Naive thymus-derived CD4-positive, alpha-beta T cell (primary cell): ENCODE measurements at places on chromosomes 5 and 9. TPM values are rescaled to one million over a fixed set of nuclear protein-coding genes. Genes with fewer than 3 reads are reported as not detected.

The SNCB gene
- total RNA-seq, result not detected

GRCh38 chr5:83220331-83220730, 143.0 kb downstream of the XRCC4 start:
- no peaks in the 10 kb centered on the region for H3K36me3 ChIP-seq
- no peaks in the 10 kb centered on the region for H3K4me1 ChIP-seq
- H3K27me3 ChIP-seq, result no peaks in the 10 kb centered on the region

The BRD8 gene
- total RNA-seq, result 79.4 TPM

The QRFP gene
- total RNA-seq, result not detected

The PCDHGA10 gene
- 0.24 and 0.28 TPM in 2 replicates for total RNA-seq

The GNG10 gene
- 11.7 TPM for total RNA-seq

The C5orf52 gene
- total RNA-seq, result not detected

- no peaks in the 10 kb centered on the region for H3K4me1 ChIP-seq
- no peak overlapping the region for H3K4me3 ChIP-seq
- no peak for DNase-seq
- H3K27ac ChIP-seq, result no peak overlapping the region
- no peaks in the 10 kb centered on the region for H3K27me3 ChIP-seq
- H3K36me3 ChIP-seq, result no peaks in the 10 kb centered on the region
Measured at GRCh38 chr5:3531320-3531986, 64.2 kb upstream of the IRX1 start.

The MYMK gene
- total RNA-seq, result not detected

DNA sequence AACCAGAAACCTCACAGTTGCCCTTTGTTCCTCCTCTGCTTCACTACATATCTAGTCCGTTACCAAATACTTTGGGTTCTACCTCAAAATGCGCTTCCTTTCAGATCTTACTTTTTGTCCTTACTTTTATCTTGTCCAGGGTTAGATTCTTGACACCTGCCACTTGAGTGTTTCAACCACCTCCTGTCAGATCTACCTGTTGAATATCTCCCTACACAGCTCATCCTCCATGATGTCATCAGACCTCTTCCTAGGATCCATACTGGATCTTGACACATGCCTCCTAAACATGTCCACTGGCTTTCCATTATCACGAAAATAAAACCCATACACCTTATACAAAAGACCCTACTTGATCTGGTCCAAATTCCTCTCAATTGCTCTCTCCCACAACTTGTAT, 125.2 kb upstream of the SLC24A2 start:
- no peak overlapping the region for H3K4me3 ChIP-seq
- no peak overlapping the region for H3K27ac ChIP-seq
- no peak for DNase-seq

The CDH9 gene
- total RNA-seq, result not detected

The BTNL3 gene
- total RNA-seq, result not detected

DNA sequence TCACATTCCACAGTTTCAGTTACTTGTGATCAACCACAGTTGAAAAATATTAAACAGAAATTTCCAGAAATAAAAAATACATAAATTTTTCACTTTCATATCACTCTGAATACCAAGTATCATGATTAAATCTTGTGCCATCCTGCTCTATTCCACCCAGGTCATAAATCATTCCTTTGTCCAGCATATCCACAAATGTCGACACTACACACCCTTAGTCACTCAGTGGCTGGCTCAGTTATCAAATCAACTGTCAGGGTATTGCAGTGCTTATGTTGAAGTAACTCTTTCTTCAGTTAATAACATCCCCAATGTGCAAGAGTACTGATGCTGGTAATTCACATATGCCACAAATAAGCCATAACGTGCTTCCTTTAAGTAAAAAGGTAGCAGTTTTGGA, 115.7 kb downstream of the FBXL17 start:
- no peak overlapping the region for H3K4me3 ChIP-seq
- no peaks in the 10 kb centered on the region for H3K36me3 ChIP-seq
- no peak overlapping the region for H3K27ac ChIP-seq

The PCDHGB4 gene
- 0.27 TPM for total RNA-seq

DNA sequence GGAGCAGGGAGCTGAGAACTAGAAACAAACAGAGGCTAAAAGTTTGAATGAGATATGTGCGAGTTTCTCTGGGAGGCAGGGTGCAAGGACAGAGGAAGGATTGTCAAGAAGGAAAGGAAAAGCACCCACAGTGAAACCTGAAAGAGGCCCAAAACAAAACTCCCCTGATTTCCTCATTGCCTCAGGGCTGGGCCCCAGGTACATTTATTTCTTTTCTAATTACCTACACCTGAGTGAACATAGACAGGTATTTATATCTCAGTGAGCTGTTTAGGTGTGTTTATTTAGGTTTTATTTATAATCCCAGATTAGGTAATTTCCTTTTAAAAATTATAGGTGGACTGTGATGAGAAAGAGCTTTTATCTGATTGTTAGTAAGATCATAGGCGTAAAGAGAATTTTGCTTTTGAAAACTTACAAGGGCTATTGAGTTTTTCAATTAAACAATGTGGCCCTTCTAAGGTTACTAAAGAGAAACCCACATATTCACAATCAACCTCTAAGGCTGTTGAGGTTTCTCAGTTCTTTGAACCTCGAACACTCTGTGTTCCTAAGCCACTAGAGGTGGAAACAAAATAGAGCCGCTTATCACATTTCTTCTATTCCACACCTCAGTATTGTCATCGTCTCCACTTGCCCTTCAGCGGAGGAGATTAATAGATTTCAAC, 344.8 kb downstream of the ZNF608 start:
- H3K27ac ChIP-seq, result no peak overlapping the region
- no peaks in the 10 kb centered on the region for H3K4me1 ChIP-seq
- no peaks in the 10 kb centered on the region for H3K36me3 ChIP-seq
- no peak overlapping the region for H3K4me3 ChIP-seq
- no peak for DNase-seq
